ENCODE measurements at places on chromosomes 4 and X.

- no peak for DNase-seq
These were observed 109.6 kb downstream of the SHROOM4 start for GRCh38 chrX:50704360-50704759.

GRCh38 chrX:15399962-15400391 is 15.8 kb upstream of the VEGFD start:
- DNase-seq = no peak

- DNase-seq = no peak
These were observed 1024.9 kb upstream of the ADGRL3 start for GRCh38 chr4:60175241-60175640.

DNA sequence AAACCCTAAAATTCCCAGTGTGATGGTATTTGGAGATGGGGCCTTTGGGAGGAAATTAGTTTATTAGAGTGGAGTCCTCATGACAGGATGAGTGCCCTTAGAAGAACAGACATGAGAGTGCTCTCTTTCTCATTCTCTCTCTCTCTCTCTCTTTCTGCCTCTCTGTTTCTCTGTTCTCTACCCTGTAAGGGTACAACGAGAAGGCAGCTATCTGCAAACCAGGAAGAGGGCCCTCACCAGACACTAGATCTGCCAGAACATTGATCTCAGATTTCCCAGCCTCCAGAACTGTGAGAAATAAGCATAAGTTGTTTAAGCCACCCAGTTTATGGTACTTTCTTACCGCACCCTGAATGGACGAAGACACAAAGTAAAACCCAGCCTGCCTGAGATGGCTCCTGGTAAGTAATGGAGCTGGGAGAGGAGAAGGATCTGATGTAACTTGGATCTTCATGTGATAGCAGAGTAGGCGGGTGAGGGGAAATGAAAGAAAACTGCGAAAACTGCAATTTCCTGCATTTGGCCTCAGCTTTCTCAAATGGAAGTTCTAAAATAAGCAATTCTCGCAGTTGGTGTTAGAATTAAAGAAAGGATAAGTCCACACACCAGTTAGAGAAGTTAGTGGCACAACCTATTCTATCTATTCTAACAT is 8.7 kb upstream of the CDS1 start:
- no peak for DNase-seq

- DNase-seq = no peak
These were observed 111.2 kb downstream of the ELOVL6 start for GRCh38 chr4:110087070-110087708.

GRCh38 chrX:56268888-56269287 is 36.7 kb downstream of the KLF8 start:
- no peak for DNase-seq

GRCh38 chrX:100070334-100070849 is 339.7 kb downstream of the PCDH19 start:
- DNase-seq = no peak

DNA sequence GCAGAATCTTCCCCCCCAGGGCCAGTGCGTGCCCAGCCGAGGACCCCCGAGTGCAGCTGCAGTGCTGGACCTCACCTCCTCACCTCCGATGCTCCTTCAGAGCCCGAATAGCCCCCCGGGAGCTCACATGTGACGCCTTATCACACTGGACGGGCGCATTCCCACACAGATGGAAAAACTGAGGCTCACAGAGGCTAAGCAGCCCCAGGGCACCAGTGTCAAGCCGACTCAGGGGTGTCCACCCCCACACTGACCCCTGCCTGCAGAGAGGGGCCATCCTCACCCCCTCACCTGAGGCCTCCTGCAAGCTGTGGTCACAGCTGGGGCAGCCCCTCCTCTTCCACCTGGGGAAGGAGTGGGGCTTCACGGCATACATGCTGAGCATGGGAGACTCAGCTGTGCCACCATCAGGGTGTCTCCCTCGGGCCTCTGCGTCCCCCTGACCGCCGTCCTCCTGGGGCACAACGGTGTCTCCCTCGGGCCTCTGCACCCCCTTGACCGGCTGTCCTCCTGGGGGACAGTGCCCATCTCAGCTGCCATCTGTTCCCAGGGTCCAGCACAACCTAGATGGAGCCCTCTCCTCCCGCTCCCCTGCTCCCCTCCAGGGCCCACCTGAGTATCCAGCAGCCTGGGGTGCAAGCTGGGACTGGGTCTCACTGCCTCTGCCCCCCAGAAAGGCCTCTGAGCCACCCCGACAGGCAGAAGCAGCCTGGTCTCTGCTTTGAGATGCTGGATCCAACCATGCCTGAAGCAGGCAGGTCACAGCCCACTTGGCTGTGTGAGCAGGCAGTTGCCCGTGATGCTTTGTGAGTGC is 85.3 kb upstream of the NKX1-1 start:
- no peak for DNase-seq

GRCh38 chr4:174435974-174436373 is 86.3 kb downstream of the HPGD start:
- DNase-seq = no peak

GRCh38 chr4:108181704-108182103 is 13.0 kb upstream of the LEF1 start:
- no peak for DNase-seq

DNA sequence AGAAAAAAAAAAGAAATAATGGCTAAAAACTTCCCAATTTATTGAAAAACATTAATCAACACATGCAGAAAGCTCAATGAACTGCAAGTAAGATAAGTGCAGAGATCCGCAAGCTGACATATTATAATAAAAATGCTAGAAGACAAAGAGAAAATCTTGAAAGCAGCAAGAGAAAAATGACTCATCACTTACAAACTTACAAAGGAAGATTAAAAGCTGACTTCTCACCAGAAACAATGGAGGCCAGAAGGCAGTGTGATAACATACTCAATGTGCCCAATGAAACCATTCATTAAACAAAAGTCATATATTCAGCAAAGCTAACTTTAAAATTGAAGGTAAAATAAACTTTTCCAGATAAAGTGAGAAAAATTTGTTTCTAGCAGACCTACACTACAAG is 7.3 kb upstream of the BRWD3 start:
- DNase-seq = no peak

- DNase-seq = no peak
These were observed 98.2 kb upstream of the PGRMC2 start for GRCh38 chr4:128385683-128386304.

- no peak for DNase-seq
These were observed 17.1 kb upstream of the ARHGAP10 start for GRCh38 chr4:147714575-147715401.

GRCh38 chrX:112051576-112051975 is 31.0 kb downstream of the TRPC5 start:
- no peak for DNase-seq

DNA sequence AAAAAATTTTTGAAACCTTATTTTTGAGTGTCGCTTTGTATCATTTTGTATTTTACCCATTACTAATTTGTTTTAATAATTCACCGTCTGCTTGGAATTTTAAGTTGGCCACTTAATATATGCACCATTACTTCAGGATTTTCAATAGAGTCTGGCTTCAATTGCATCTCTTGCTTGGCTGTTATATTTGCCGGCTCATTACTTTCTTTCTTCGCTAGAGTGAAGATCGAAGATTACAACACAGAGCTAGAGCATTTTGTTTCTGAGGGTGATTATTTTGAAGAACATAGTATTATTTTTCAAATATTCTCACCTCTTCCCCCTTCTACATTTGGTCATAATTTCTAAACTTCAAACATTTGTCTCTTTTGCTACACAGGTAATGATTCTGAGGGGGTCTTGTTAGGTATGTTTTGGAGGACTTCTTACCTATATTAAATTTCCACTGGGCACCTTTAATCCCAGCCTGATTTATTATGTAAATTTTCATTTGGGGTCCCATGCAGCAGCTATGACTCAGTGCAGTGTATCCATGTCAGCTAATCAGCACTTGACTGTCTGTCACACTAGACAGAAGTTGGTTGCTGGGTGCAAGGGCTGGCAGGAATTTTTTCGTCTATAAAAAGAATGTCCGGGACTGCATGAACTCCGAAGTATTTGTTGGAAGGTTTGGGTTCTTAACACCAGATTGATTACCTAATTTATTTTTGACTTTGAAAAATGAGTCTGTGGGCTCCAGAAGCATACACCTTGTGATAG is 18.6 kb downstream of the TBC1D1 start:
- DNase-seq = no peak

DNA sequence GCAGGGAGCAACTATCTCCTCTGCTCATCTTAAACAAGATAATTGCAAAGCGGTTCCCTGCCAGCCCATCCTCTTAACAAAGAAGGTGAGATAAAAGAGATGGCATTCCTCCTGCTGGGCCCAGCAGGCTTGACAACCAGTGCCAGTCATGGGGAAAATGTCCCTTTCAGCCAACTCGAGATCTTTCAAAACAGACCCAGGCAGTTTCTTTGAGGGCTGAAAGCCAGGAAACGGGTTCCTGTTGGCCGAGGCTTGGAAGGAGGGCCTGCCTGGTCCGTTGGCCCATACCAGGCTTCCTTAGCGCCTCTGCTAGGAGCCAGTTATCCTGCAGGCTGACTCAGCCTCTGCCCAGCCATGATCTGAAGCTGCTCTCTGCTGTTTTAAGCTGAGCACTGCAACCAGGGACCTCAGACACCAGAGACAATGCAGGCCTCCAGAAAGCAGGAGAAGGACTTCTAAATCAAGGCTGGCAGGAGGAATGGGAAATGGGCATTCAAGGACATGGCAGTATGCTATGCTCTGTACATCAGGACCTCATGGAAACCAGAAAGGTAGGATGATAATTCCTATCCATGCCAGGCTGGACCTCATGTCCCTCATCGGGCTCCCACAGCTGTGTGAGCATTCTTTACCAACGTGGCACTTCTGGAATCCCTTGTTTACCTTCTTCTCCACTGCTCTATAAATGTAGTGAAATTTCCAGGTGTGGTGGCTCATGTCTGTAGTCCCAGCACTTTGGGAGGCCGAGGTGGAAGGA is 42.4 kb upstream of the SLC2A9 start:
- peak; percentile 66 for DNase-seq

GRCh38 chr4:45409536-45409935 is 683.2 kb upstream of the GNPDA2 start:
- no peak for DNase-seq

DNA sequence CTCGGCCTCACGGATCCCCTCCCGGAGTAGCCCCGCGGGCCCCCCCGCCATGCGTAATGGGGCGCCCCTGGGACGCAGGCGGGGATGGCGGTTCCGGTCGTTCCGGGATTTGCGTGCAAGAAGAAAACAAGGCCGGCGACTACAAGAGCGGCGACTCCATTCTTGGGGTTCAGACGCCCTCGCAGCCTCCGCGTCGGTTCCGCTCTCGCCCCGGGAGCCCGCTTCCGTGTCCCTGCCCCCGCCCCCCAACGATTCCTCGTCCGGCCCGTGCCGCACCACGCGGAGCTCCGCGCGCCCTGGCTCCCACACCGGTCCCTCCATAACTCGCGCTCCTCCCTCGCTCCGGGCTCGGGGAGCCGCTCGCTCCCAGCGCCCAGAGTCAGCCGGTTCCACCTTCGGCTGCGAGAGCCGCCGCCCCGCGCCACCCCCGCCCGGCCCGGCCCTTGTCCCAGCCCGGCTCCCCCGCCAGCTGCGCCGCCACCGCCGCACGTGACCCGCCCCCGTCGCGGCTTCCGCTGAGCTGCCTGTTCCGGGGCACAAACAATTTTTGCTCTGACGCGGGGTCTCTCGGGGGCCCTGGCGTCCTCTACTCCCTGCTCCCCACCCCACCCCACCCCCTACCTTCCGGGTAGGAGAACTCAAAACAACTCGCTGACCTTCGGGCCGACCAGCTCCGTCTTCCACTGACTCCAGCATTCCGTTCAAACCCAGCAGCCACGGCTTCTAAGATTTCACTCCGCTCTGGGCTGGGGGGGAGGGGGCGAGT is 78.8 kb upstream of the BCOR start:
- peak; percentile 32 for DNase-seq

GRCh38 chr4:43126595-43126994 is 234.1 kb downstream of the GRXCR1 start:
- no peak for DNase-seq

DNA sequence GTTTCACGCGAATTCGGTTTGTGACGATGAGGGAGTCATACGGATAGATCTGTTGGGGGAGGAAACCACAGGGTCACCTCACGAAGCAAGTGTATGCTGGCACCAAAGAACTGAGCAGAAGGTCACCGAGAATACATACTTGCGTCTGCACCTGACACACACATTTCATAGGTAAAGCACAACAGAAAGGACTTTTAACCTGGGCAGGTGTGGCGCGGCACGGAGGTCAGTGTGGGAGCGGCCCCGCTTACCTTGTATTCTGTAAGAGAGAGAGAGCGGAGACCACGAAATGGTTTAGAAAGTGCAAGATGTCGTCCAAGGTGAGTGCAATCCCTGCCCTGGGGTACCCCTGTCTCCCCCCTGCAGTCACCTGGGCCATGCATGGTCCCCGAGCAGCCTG is 43.6 kb upstream of the AFAP1 start:
- DNase-seq = no peak

- DNase-seq = no peak
These were observed 242.4 kb downstream of the NDST4 start for GRCh38 chr4:114870987-114871386.

- no peak for DNase-seq
These were observed 17.9 kb upstream of the NSUN7 start for GRCh38 chr4:40731792-40732245.

GRCh38 chr4:42513748-42514492 is 116.6 kb downstream of the SHISA3 start:
- no peak for DNase-seq

DNA sequence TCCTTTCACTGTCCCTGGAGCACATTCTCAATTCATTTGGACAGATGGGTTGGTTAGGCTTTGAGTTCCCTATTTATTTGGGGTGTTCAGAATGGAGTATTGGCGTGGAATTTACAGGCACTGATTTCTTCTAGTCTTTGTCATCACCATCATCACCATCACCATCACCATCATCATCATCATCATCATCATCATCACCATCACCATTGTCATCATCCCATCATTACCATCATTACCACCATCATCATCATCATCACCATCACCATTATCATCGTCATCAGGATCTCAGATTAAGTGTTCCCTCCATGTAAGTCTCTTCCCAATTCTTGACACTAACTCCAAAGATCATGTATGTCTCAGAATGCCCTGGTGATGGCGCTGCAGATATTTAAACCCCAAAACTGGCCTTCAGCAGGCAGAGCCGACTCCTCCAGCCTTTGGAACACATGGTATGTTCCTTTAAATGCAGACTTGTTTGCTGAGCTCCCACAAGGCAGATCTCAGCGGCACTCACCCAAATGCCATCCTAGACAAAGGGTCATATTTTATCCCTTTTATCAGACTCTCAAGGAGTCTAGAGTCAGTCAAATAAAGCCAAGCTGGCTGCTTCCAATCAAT is 19.8 kb upstream of the FAM9A start:
- DNase-seq = no peak

GRCh38 chr4:69836287-69836686 is 23.7 kb downstream of the SULT1E1 start:
- no peak for DNase-seq

- no peak for DNase-seq
These were observed 12.2 kb downstream of the TET2 start for GRCh38 chr4:105158837-105159236.

GRCh38 chrX:72392042-72392441 is 86.3 kb upstream of the CITED1 start:
- DNase-seq = no peak

GRCh38 chr4:8383451-8384160 is 56.9 kb downstream of the ACOX3 start:
- no peak for DNase-seq

- DNase-seq = no peak
These were observed 27.7 kb downstream of the PDGFRA start for GRCh38 chr4:54256491-54257486.

- no peak for DNase-seq
These were observed 117.1 kb upstream of the BMP3 start for GRCh38 chr4:80913381-80913780.
